Spleen (tissue), 13 donors: ENCODE measurements at places on chromosomes 2 and 18. TPM values are rescaled to one million over a fixed set of nuclear protein-coding genes. Genes with fewer than 3 reads are reported as not detected.

- no peak for DNase-seq
These were observed 3.5 kb downstream of the IL1B start for GRCh38 chr2:112832841-112833638.

DNA sequence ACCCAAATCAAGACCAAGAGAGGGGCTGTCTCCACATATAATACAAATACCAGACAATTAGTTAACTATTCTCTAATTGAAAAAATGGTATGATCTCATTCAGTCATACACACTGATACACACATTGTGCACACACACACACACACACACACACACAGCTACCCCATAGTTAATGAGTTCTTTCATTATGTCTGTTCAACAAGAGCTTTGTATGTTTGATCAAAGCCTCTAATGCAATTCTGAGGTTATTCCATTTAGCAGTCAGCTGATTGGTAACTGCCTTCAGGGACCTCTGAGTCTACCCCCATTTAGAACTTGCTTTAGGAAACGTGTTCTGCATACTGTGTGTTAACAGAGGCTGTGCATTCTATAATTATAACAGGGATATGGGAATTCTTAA is 741.4 kb upstream of the LRRTM4 start:
- no peak for DNase-seq

DNA sequence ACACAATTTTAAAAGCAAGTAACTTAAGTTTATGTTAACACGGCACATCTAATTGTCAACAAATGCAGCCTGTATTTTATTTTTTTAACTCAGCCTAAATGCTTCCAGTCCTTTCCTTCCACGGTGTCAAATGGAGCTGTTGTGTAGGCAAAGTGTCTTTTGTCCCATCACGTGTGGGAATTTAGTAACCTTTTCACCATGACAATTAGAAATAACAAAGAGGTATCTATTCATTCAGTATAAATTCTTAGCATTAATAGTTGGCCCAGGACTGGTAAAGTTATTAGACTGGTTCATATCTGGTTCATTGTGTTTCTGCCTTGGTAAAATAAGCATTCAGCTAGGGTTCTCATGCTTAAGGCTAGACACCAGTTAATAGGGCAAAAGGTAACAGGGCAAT is 47.9 kb downstream of the FRZB start:
- no peak for DNase-seq

GRCh38 chr18:39500306-39500705 is 1934.7 kb upstream of the CELF4 start:
- no peak for DNase-seq

GTF2A1L gene
- 4.7 TPM for total RNA-seq
